ENCODE measurements at places on chromosomes 11 and 22.

DNA sequence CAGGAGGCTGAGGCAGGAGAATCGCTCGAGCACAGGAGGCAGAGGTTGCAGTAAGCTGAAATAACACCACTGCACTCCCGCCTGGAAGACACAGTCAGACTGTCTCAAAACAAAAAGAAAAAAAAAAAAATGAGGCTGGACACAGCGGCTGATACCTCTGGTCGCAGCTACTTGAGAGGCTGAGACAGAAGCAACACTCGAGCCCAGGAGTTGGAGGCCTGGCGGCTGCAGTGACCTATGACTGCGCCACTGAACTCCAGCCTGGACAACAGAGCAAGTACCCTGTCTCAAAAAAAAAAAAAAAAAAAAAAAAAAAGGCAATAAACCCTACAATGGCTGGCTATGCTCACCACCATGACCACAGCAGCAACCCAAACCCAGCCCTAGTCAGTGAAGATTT lies 11.0 kb downstream of the NAP1L4 start:
- DNase-seq = no peak

GRCh38 chr11:63869683-63870082 lies 30.8 kb downstream of the MARK2 start:
- no peak for DNase-seq

DNA sequence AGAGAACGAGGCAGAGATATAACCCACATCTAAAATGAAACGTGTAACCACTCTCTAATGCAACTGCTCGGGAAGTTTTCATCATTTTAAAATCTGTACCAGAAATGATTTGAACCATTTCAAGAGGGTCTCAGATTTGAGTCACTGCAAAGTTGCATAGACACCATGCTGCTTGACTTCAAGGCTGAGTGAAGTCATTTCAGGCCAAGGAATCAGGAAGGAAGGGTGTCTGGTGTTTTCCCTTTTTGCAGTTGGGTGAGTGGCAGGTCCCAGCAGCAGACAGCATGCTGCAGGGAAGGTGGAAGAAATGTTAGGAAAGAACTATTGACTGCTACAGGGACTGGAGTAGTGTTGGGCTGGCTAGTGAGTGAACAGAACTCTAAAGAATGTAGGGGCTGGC lies 16.5 kb downstream of the TANGO2 start:
- no peak for DNase-seq

GRCh38 chr22:48267681-48268080 lies 1505.2 kb downstream of the TBC1D22A start:
- no peak for DNase-seq

- DNase-seq = no peak
Observed at GRCh38 chr11:107713009-107713408, 1.2 kb upstream of the SLN start.

- peak; percentile 96 for DNase-seq
Observed at GRCh38 chr11:43680521-43681400, at the start of gene HSD17B12. Gene HSD17B12 (plus strand): TSS chr11:43680738. CDS start chr11:43680828, 90 bp downstream.

DNA sequence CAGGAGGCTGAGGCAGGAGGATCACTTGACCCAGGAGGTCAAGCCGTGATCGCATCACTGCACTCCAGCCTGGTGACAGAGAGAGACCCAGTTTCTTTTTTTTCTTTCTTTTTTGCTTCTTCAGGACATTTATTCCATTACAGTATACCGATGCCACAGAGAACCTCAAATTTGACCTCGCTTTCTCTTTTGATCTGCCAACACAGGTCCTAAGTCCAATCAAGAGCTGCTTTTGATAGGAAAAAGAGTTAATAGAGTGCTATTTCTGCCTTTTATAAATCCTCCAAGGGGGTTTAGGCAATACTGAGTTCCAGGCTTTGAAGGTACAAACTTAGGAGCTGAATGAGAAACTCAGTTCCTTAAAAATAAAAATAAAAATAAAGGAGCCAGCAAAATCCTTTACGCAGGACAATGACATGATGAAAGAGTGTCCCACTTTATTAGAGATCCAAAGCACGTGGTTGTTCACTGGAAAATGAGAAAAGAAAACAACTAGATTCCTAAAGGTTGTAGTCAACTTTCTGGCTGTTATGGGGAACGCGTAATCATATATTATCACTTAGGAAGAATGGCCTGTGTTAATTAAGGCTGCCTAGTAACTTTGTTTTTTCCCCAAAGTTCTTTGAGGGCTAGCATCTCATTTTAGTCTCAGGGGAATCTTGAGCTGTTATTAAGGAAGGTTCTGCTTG lies 27.2 kb downstream of the FADD start:
- DNase-seq = no peak

GRCh38 chr11:12496181-12497025 lies 119.0 kb downstream of the PARVA start:
- no peak for DNase-seq

- no peak for DNase-seq
Observed at GRCh38 chr11:68008381-68009337, 1.5 kb upstream of the ALDH3B1 start.

DNA sequence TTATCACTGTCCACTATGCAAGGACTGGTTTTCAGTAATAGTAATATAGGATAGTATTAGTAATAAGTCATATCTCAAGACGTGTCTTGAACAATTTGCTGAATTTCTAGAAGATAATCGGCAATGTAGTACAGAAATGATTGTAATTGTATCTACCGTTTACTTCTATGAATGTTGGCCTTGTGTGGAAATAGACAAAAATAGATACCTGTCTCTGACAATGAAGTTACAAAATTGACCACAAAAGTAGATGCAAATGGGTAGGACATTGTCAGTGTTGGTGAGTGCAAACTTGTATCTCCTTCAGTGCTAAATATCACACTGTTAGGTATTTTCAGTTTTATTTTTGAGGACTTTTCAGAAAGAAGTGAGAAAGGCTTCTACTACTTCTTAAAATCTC lies 43.1 kb downstream of the SVIP start:
- no peak for DNase-seq

GRCh38 chr11:67666303-67666645 lies 8.1 kb downstream of the ALDH3B2 start:
- DNase-seq = no peak

- no peak for DNase-seq
Observed at GRCh38 chr11:62398011-62398994, 20.5 kb upstream of the SCGB1A1 start.

DNA sequence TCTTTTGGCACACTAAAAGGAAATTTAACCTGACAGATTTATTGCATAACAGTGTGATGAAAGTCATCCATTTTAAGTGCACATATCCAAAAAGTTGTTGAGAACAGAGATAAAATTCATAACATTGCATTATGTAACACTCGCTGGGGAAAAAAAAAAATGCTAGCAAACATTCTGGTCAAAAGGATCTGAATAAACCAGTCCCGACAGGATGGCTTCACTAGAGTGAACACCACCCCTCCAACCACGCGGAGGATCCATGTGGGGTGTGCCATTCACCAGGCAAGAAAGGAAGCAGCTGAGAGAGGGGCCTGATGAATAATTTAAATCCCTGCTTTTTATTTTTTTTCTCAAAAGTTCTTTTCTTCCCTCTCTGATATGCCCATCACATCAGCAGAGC lies 258.7 kb downstream of the DCDC1 start:
- DNase-seq = no peak

GRCh38 chr11:85096939-85097338 lies 530.2 kb downstream of the DLG2 start:
- DNase-seq = no peak

- no peak for DNase-seq
Observed at GRCh38 chr11:86932259-86932585, 23.0 kb downstream of the FZD4 start.

DNA sequence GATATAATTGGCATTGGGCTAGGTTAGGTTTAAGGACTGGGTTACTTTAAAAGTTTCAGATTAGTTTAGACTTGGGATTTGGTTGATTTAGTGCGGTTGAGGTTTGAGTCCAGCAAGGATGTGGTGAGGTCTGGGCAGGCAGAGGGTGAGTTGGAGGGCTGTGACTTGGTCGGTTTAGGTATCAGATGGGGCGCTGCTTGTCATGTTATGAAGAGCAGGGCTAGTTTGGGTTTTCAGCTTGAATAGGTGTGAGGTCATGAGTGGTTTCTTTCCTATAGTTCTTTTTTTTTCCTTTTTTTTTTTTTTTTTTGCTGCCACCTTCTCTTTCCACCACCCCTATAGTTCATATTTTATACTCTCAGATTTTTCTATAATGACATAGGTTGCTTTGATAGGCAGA lies 4.8 kb downstream of the CLCF1 start:
- DNase-seq = no peak

GRCh38 chr11:112225753-112226061 lies 521 bp upstream of the PTS start:
- DNase-seq = no peak

DNA sequence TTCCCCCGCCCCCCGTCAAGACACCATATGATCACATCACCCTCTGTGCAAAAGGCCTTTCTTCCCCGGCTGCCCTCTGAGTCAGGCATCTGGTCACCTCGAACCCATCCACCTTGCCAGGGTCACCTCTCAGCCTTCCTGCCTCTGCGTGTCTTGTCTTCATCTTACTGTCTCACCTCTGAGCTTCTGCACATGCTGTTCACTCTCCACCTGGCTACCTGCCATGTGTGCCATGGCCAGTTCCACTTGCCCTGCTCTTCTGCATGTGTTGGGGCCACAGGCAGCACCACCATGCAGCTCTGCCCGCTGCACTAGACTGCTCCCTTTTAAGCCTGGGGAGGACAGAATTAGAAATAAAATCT lies 9.8 kb downstream of the ZNF74 start:
- no peak for DNase-seq

DNA sequence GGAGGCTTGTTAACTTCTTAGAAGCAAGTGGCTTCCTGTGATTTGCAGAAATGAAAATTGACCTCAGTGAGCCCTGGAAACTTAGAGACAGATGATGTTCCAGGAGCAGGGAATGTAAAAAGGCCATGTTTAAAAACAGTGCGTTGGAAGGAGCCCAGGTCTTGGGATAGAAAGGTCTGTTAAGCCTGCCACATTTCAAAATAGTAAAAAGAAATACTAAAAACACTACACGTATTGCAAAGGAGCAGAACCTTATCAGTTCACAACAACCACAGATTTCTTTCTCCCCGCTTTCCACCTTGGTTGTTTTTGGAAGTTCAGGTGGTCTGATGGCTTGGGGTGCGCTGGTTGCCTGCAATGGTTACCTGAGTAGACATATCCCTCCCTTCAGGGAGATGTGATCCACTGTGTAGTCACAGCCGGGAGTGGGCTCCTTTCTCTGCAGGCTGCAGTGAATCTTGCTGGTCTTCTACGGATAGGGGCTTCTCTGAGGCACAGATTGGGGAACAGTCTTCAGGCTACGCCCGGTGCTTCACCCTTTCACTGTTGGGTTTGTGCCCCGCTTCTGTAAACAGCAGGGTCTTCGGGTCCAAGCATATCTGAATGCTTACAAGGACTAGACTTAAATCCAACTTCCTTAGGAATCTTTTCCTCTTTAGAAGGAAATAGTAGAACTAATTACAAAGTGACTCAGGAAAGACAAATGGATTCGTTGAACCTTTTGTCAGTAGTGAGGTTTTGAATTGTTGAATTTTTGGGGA lies 1.9 kb downstream of the TEAD1 start:
- no peak for DNase-seq

Data from stimulated activated CD4-positive, alpha-beta T cell treated with anti-CD3 and anti-CD28 coated beads, Interleukin-1b, Interleukin-23, amount 100 ng/mL, for 1 hour (primary cell).